ENCODE measurements at places on chromosomes 12 and 14.
A peak's percentile ranks its signal among the peaks of the same experiment; 100 is the strongest.

- no peak for DNase-seq
Measured at GRCh38 chr12:56571121-56571520, 49.5 kb downstream of the RBMS2 start.

GRCh38 chr12:97643924-97644323 lies 181.3 kb downstream of the RMST start:
- no peak for DNase-seq

DNA sequence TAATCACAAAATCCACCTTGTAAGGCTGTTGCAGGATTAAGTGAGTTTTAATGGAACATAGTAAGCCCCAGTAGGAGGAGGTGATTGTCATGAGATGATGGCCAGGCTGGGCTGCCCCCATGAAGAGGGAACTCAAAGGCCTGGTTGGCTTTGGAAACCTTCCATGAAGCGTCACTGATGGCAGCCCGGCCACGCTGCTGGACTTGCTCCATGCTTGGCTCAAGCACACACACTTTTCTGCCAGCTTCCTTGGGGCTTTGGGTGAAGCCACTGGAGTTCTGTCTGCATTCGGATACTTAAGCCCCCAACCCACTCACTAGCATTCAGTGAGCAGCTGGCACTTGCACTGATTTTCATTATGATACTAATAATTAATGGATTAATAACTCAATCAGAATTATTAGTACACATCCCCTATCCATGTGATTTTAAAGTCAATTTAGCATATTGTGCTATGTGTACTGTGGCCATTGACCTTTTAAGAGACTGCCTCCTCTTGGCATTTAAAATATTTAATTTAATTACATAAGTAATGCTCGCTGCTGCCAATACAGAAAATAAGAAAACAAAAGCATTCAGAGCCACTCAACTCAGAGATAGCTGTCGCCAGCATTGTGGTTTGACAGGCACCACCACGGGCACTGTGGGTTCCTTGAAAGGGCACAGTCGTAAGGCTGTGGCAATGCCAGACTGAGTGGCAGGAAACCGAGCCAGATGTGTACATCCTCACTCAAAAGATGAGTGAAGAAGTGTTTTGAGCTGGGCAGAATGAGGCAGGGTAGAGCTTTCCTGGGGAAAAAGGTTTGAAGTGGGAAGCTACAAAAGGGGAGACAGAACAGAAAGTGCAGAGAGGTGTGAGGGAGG lies 15.9 kb downstream of the KRT85 start:
- peak; percentile 51 for DNase-seq

- DNase-seq, result no peak
Measured at GRCh38 chr12:115897729-115898128, 379.8 kb downstream of the MED13L start.

- DNase-seq, result peak; percentile 72
Measured at GRCh38 chr12:76890151-76891143, 11.6 kb upstream of the CSRP2 start.

DNA sequence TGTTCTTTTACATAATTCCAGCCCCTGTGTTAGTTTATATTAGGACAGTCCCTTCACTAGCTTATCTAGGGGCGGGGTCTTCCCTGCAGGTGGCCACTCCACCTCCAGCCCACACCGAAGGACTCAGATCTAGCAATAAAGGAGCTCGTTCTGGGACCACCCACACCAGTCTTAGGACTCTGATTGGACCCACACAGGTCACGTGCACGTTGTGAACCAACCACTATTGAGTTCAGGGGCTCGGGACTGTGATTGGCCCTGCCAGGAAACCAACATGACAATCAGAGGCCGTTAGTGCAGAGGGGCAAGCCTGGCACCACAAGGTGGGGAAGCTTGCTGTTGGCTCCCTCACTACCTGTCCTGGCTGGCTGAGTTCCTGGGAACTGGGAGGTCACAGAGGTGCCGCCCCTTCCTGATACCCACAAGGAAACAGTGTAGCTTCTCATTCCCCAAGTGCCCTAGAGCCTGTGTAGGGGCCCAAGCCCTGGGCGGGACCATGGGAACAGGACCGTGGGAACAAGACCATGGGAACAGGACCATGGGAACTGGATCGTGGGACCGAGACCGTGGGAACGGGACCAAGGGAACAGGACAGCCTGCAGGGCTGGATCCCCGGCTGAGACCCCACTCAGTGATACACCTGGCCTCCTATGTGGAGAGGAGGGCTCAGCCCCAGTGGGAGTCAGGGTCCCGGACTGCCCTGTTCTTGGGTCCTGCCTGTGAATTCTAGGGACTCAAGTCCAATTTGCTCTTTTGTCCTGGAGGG lies 297.8 kb downstream of the ADGRD1 start:
- DNase-seq, result no peak

- no peak for DNase-seq
Measured at GRCh38 chr12:15494329-15495046, 172.2 kb downstream of the PTPRO start.

GRCh38 chr12:109521831-109522230 lies 44.4 kb downstream of the UBE3B start:
- no peak for DNase-seq

DNA sequence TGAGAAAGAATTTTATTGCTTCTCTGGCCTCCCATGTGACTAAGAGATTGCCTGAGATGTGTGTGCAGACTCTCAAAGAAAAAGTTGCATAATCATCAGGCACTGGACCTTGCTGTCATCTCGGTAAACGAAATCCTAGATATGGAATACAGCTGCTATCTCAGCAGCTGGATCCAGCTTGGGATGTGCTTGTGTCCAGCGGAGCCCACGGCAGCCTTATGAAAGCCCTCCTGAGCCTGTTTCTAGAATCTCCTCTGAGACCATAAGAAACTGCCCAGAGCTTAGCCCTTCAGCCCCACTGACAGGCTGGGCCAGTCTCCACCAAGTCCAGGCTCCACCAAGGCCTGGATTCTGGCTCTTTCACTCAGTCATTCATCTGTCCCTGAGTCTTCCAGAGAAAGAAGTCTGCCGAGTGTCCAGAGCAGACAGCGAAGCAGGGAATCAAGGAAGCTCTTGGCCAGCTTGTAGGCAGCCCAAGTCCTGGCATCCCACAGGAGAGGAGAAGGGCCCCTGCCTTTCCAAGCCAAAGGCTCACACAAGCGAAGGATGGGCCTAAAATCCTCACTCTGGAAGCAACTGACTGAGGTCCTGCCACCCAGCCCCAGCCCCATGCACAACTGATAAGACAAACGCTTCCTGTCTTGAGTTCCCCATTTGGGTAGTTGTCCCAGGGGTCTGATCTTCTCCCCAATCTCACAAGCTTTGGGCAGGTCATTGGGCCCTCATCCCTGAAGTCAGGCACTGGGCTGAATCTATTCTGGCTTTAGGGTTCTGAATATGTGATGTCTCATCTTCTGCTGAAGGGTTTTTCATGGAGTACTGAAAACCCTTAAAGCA lies 97.8 kb downstream of the SEC23A start:
- DNase-seq, result no peak

DNA sequence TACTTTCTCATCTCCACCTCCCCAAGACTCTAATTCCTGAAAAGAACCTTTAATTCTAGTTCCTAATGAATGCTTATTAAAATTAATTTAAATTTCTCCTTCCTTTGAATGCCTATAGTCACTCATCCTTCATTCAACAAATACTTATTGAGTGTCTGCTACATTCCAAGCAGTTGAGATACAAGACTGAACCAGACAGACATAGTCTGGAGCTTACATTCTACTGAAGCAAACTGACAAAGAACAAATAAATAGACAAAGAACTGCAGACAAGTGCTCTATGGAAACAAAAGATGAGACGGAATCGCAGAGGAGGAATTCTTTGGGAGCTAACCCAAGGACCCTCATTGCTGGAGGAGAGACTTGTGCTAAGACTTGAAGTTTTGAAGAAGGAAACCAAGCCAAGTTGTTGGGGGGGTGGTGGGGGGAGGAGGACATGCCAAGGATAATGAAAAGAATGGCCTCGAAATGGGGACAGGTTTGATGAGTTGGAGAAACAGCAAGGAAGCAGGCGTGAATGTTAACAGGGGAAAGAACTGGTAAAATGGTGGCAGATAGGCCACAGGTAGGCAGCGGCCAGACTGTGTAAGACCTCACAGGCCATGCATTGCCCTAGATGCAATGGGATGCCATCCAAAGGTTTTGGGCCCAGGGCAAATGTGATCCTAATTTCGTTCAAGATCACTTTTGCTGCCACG lies 9.7 kb upstream of the TDG start:
- peak; percentile 43 for DNase-seq

DNA sequence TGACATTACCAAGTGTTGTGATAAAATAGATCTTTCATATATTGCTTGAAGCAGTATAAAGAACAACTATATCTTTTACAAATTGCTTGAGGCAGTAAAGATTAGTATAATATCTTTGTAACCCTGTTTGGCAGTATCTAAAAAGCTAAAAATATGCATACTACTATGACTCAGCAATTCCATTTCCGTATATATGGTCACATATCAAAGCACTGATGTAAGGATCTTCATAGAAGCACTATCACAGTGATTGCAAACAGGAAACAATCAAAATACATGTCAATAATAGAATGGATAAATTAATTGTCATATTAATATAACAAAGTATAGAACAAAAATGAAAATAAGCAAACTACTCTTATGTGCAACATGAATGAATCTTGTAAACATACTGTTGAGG lies 158.4 kb upstream of the IGF1 start:
- DNase-seq, result no peak

DNA sequence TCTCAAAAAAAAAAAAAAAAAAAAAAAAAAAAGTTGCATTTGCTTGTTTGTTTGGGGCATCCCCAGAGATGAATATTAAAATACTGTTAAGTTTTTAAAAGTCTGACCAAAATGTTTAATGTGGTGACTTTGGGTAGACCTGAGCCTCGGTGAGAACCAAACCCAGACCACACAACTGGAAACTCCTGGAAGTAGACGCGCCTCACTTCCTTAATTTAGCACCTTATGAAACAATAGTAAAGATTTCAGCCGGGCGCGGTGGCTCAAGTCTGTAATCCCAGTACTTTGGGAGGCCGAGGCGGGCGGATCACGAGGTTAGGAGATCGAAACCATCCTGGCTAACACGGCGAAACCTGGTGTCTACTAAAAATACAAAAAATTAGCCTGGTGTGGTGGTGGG lies 9.3 kb downstream of the NFKBIA start:
- no peak for DNase-seq

GRCh38 chr12:89033062-89033461 lies 319.2 kb downstream of the DUSP6 start:
- DNase-seq, result no peak

GRCh38 chr14:91911474-91912032 lies 35.9 kb downstream of the FBLN5 start:
- DNase-seq, result peak; percentile 45

GRCh38 chr12:38269897-38270296 lies 46.7 kb upstream of the ALG10B start:
- DNase-seq, result no peak

- DNase-seq, result no peak
Measured at GRCh38 chr14:60650373-60650961, 1.2 kb upstream of the SIX1 start.

DNA sequence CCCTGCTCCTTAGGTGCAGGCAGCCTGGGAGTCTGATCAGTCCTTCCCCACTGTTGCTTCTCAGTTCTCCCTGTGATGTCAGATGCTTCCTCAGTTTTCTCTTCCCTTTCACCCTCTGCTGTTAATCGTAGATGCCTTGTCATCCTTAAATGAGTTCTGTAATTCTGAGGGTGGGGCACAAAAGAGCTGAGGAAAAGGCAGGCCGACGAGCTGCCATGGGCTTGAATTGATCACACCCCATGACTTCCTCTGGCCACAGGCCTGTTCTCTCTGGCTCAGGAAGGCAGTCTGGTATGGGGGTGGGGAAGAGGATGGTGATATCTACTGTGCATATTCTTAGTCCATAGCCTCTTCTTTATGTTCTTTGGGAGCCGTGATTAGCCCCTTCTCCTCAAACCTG lies 5.2 kb upstream of the AP1G2 start:
- DNase-seq, result no peak

- DNase-seq, result no peak
Measured at GRCh38 chr14:30573226-30573814, 14.4 kb downstream of the G2E3 start.

DNA sequence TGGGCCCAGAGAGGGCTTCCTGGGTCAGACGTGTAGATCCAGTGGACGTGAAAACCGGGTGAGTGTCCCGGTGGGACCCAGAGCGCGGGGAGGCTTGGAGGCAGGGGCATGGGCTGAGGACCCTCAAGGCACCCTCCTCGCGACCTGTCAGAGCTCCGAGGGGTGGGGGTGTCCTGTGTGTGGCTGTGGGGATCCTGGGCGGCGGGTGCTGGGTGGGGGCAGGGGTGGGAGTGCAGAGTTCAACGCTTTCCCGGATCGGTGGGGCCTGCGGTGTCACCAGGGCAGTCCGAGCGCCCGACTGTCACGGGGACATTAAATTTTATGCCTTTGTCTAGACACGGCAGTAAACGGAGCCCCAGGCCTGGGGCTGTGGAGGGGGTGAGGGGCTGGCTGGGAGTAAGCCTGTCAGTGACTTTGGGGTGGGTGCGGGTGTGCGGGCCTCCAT lies 1.0 kb downstream of the TMEM121 start:
- DNase-seq, result no peak

GRCh38 chr12:93719710-93720109 lies 42.5 kb downstream of the CRADD start:
- DNase-seq, result no peak

- DNase-seq, result no peak
Measured at GRCh38 chr12:56299308-56299852, 750 bp downstream of the CS start.

GRCh38 chr12:116958402-116959197 lies 47.9 kb downstream of the FBXW8 start:
- DNase-seq, result no peak

DNA sequence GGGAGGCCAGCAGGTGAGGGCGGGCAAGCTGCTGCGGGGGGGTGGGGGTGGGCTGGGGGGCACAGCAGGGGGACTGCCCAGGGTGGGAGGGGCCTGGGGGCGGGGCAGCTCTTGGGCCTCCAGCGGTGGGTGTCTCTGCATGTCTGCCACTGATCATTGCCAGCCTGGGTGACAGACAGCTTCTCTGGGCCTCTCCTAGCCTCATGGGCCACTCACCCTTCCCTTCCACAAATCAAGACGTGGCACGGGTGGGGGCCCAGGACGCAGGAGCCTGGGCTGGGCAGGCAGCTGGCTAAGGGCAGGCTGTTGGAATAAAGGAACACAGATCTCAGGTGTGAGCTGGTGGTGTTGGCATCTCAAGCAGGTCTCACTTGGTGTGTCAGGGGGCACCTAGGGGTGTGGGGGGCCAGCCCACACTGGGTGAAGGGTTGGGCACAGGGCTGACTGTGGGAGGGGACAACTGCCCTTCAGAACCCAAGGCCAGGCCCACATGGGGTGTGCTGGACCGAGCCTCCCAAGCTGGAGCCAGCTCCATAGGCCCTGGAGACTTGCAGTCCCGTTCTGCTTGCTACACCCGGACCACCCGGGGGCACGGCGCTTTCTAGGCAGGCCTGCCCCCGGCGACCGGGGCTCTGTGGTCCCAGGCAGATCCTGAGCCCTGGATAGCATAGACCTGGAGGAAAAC lies 3.0 kb downstream of the TEDC1 start:
- DNase-seq, result no peak

GRCh38 chr12:48957141-48958048 lies at the start of gene ARF3:
Gene ARF3 (minus strand): TSS chr12:48957487. CDS start chr12:48941095, 16,392 bp downstream.
- peak; percentile 94 for DNase-seq

- DNase-seq, result no peak
Measured at GRCh38 chr12:110763583-110763982, 20.9 kb upstream of the PPP1CC start.

DNA sequence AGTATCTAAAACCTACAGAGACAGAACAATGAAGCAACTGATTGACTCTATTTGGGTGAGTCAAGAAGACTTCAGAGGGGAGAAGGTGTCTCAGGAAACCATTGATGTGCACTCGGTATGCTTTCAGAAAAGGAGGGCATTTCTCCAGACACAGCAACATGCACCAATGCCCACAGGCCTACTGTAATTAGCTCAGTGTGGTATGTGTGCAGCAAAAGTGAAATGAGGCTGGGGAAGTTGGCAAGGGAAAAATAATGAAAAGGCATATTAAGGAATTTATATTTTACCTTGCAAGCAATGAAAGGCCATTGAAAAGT lies 158.4 kb upstream of the GRIP1 start:
- DNase-seq, result no peak
